ENCODE measurements at places on chromosomes 3 and 15.

- no peak for DNase-seq
Observed at GRCh38 chr15:62732078-62732477, 310.5 kb upstream of the TPM1 start.

GRCh38 chr3:104909198-104909597, 457.5 kb upstream of the ALCAM start:
- DNase-seq = no peak

GRCh38 chr3:125386811-125387210, 11.7 kb upstream of the ZNF148 start:
- no peak for DNase-seq

GRCh38 chr15:30824518-30825195, 79.1 kb upstream of the FAN1 start:
- no peak for DNase-seq

DNA sequence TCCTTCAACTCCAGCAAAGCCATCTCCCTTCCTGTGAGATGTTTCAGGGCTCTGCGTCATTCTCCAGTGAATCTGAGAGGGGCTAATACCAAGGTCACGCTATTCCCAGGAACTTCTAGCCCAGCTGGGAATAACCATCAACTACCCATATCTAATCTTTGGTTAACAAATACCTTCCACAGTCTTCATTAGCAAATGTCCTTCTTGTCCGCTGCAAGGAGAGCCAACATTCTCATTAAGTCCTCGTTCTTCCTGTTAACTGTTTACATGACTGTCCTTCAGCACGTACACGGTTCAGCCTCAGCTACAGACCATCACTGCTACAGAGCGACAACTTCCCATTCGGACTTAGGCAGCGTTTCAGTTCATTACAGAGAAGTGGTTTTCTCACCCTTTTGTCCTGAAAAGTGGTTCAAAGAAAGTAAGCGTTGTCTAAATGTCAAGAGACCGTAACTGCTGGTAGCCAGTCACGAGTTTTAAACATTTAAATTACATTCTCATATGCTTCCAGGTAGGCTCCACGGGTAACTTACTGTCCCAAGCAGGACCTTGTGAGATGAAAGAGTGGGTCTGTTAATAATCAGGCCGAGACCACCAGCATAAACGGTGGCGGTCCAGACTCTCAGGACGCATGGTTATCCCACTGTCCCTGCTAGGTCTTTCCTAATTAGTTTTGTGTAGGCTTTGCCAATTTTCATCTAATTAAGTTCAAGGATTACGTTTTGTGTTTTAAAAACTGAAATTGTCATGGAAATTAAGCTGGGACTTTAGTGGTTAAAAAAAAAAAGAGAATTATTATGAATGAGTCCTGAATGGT, 63.8 kb downstream of the CHSY1 start:
- no peak for DNase-seq

GRCh38 chr3:143600756-143601718, 247.2 kb downstream of the SLC9A9 start:
- DNase-seq = no peak

DNA sequence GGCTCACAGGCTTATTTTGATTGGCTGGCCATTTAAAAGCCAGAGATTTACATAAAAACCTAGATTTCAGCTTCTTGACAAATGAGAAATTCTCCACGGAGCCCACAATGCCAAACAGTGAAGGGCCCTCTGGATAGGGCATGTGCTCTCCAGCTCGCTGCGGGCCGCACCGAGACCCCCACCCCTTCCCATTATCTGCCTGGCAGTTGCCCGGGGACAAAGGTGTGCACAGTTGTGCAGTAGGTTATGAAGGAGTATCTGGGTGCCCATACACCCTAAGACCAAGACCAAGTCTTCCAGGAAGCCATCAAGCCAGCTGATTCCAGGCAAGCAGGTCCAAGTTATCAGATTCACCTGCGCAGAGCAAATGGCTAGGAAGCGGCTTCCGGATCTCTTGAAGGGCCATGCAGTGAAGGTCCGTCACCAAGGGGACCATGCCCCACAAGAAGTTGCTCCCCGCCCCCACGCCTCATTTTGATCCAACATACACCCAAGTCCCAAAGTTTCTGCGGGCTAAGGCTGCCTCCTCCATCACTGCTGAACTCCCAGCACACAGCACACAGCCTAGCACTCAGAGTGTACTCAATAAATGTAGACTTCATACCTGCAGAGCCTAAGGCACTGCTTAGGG, 1.3 kb downstream of the MRPS25 start:
- no peak for DNase-seq

- no peak for DNase-seq
Observed at GRCh38 chr3:43995547-43996378, 245.9 kb upstream of the TOPAZ1 start.

DNA sequence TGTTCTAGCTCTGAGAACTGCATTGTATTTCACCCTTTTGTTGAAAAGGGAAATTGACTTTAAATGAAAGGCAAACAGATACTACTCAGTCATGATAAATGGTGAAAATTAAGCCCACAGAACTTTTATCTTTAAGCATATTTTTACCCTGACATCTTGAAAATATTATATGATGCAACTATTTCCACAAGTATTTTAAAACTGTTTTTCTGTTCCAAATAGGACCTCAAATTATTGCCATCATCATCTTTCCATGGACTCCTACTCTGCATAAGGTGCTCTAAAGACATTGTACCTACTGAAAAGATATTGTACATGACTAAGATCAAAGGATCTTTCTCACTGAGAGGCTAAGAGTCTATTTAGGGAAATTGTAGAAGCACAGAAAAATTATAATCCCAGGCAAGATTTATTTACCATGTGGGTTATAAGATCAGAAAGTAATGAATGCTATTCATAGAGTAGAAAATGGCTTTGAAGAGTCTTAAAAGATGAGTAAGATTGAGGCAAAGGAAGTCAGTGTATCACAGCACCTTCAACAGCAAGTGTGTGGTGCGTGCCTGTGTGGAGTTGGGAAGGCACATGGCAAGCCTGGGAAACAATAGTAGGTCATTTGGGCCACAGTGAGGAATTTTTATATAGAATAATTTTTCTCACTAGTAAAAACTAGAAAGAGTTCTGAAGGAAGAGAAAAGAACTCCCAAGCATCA, 68.8 kb downstream of the VGLL3 start:
- no peak for DNase-seq

DNA sequence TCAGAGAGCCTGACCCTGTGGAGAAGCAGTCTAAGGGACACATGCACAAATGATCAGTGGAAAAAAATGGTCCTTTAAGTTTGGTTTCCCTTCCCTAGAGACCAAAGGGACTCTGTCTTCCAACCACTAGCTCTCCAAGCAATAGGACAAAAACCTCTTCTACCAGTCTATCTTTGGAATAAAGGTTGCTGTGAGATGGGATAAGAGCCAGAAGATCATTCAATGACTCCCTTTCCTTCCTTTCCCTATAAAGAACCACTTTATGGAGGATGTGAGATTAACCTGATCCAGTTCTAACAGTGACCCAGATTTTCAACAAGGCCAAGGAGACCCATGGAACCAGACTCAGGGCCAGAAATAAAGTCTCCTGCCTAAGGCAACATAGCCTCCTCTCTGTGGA, 74.8 kb downstream of the DHX30 start:
- DNase-seq = no peak

DNA sequence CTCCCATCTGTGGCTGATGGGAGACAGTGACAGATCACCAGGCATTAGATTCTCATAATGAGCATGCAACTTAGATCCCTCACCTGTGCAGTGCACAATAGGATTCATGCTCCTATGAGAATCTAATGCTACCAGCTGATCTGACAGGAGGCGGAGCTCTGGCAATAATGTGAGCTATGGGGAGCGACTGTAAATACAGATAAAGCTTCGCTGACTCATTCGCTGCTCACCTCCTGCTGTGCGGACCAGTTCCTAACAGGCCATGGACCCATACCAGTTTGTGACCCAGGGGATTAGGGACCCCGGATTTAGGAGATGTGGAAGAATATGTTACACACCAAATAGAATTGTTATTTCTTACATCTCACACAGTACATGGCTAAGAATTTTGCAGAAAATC, 6.7 kb downstream of the ARGFX start:
- no peak for DNase-seq

- no peak for DNase-seq
Observed at GRCh38 chr3:187042874-187043458, 96.3 kb downstream of the RPL39L start.

DNA sequence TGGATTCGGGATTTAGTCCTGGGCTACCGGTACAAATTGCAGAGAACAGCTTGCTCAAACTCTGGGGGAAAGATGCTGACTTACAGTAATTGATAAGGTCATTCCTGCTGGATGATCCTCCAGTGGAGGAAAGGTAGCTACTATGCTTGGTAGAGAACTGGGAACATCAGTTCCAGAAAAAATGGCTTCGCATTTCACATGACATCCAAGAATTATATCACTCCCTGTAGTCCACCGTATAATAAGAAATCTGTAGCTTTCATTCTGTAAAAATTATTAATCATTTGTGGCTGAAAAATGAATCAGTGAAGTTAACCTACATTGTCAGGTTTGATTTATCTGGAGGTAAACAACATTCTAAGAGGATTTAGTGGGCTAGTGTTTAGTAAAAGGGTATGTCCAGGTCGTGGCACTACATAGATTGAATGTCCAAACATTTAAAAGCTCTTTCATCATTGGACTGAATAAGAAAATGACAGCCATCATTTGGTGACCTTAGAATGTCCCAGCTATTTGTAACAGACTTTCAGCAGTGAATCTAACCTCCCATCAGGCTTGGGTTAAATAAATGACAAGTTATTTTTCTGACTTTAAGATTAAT, 203.2 kb upstream of the TMCO5A start:
- no peak for DNase-seq

GRCh38 chr15:29242456-29243242, 27.0 kb downstream of the NSMCE3 start:
- no peak for DNase-seq

DNA sequence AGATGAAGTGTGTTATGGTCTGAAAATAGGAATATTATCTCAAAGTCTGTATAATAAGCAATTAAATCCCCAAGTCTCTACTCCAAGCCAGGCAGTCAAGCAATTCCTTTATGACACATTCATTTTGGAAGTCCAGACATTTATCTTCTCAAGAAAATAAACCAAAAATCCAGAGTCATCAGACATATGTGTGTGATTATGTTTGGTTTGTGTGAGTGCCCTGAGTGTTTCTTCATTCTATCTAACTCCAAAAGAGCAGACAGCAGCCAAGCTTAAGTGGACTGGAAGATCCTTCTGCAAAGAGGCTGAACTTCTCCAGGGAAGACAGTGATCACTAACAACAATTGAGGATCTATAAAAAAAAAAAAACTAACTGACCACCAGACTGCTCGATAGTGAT, 239.8 kb downstream of the STAG1 start:
- no peak for DNase-seq

- no peak for DNase-seq
Observed at GRCh38 chr3:51371943-51372557, 13.0 kb upstream of the MANF start.

- no peak for DNase-seq
Observed at GRCh38 chr3:123281929-123282328, 80.2 kb downstream of the SEC22A start.

GRCh38 chr15:69792823-69793222, 304.9 kb downstream of the TLE3 start:
- no peak for DNase-seq

DNA sequence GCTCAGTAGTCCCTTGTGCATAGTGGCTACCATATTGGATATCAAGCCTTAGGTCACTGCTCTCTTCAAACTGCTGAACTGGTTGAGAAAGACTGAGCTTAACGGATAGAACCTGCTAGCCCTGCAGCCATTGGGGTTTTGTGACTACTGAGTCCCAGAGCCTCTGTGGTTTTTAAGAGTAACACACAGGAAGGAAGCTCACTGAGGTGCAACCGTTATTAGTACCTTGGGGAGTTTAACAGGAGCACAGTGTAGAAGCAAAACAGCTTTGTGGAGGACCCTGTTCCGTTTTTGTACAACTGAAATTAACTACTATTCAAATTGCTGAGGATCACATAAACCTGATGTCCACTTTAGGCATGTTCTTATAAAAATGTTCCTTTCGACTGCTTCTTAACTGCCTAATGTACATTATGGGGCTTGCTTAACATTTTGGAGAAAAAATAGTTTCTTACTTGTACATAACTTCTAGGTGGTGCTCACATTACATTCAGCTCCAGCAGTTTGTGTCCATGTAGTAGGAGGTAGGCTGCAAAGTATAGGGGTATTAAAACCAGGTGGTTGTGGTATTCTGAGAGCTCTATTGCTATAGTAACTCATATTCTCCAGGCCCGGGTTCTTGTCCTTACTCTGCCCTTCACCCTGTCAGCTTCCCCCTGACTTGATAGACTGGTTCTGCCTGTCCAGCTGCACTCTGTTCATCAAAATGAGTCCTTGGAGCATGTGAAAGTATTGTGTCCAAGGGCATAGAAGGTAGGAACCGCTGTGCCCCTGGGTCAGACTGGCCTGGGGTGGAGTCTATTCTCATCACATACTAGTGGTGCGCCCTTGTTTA, 17.3 kb downstream of the PXK start:
- no peak for DNase-seq

- DNase-seq = no peak
Observed at GRCh38 chr3:142863930-142864920, 24.7 kb downstream of the PCOLCE2 start.

DNA sequence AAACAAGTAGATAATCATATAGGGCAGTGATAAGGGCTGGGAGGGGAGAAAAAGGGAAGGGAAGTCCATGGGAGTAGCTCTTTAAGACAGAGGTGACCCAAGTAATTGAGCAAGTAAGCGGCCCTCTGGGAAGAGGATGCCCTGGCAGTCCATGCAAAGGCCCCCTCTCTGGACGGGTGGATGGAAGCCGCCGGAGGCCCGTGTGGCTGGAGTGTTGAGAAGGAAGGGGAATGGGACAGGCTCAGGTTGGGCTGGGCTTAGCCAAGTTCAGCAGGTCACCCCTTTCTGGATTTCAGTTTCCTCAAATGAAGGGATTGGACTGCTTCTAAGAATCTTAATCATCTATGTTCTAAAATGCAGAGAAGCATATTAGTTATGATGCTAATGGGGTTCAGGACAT, 32.4 kb upstream of the TRPM1 start:
- DNase-seq = no peak

- no peak for DNase-seq
Observed at GRCh38 chr3:61780016-61780415, 218.6 kb downstream of the PTPRG start.

- no peak for DNase-seq
Observed at GRCh38 chr3:139676632-139677387, 962 bp downstream of the NMNAT3 start.

DNA sequence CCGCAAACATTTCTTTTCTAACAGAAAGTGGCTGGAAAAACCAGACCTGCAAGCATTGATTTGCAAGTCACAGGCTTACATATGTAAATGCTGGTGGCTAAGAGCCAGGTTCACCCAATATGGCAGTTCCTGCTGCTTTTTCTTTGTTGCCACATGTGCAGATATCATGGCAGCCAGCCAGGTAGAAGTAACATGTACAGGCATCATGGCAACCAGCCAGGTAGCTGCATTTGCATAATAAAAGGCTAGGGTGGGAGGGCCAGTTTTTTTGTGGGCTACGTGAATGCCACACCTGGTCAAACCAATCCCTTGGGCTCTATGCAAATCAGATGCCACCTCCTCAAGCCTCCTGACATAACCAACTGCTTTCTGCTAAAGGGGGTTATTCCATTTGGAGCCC, 2.8 kb upstream of the SMCO1 start:
- DNase-seq = no peak

GRCh38 chr15:90481023-90481422, 48.7 kb upstream of the CRTC3 start:
- no peak for DNase-seq
